ENCODE measurements at places on chromosomes 1 and 21.

- no peak for DNase-seq
Observed at GRCh38 chr1:160682983-160683865, 28.4 kb downstream of the CD48 start.

DNA sequence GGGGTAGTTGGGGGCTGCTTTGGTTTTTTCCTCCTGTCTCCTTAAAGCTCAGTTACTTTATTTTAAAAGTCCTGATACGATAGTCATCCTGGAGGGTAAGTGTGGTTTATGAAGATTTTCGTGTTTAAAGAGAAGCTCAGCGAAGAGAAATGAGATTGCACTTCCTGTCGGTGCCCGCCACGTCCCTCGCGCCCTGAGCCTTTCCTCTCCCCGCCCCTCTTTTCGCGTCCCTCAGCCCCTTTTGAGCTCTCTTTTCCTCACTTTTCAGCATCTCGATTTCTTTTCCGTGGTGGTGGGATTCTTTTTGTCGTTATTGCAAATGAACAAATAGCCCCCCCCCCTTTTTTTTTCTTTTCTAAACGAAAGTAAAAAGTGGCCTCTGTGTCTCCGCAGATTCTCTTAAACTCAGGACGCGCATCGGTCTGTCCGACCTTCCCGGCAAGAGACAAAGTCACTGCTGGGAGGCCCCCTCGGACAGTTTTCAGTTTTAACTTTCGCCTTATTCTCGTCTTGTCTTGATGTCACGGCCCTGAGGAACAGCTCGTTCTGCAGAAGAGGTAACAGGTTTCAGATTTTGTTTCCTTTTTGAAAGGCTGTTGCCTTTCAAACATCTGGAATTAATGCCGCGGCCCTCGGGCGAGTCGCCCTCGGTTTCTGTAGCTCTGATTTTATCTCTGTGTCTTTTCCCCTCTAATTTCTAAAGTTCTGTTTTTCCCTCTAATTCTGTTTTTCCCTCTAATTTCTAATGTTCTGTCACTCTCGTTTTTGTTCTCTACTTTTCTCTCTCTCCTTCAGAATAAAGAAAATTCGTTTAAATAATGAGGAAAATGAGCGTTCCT is 1.0 kb upstream of the DMRTA2 start:
- DNase-seq, result no peak

GRCh38 chr1:235342039-235342438 is 13.7 kb downstream of the GGPS1 start:
- no peak for DNase-seq

DNA sequence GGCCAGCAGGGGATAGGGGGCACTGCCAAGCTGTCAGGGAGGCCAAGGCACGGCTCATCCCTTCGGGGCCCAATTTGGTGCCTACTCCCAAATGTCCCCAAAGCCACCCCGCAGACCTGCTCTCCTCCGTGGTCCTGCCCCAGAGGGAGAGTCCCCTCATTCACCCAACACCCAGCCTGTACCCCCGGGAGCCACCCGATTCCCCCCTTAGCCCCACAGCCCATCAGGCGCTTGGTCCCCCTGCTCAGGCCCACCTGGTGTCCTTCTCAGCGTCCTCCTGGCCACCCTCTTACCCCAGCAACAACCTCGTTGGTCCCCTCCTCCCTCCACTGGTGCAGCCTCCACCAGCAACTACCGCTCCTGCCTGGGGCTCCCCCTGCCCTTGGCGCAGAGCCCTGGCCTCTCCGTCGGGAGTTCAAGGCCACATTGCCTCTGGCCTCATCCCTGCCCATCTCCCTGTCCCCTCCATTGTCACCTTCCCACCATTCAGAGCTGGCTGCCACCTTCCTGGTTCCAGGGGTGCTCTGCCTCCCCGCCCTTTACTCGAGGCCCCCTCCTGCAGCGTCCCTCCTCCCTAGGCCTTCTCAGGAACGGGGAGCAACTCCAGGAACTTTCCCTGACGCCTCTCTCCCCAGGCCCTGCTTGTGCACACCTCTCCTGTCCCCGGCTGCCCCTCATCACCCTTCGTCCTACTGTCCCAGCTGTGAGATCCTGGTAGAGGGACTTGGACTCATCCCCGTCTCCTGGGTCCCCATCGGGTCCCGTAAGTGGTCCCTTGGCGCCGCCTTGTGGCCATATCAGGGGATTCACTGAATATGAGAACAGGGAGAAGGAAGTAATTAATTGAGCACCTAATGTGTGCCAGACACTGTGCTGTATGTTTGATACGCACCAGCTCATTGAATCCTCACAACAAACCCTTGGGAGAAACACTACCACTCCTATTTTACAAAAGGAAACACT is 73.9 kb downstream of the RAP1GAP start:
- peak; percentile 11 for DNase-seq

DNA sequence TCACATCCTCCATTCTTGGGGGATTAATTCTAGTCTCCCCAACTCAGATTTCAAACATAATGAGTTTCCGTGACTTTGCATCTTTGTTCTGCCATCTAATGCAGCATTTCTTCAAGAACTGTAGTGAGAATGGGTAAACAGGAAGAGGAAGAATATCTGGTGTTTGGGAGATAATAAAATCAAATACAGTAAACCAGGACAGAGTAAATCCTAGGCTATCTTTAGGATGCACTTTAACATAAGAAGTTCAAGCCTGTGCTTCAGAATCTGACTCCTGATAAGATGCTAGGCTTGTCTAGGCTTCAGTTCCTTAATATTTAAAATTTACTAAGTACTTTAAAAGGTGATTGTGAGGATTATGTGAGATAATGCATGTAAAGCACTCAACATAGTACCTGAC is 27.9 kb downstream of the PATJ start:
- DNase-seq, result no peak

DNA sequence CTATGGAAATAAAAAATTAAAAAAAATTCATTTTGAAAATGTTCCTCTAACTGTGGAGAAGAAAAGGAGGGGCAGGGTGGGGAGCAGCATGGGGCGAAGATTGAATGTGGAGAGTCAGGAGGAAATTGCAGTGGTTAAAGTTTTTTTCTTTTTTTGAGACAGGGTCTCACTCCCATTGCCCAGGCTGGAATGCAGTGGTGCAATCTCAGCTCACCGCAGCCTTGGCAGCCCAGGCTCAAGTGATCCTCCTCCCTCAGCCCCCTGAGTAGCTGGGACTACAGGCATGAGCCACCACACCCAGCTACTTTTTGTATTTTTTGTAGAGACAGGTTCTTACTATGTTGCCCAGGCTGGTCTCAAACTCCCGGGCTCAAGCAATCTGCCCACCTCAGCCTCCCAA is 67.6 kb downstream of the ADSS2 start:
- DNase-seq, result no peak

DNA sequence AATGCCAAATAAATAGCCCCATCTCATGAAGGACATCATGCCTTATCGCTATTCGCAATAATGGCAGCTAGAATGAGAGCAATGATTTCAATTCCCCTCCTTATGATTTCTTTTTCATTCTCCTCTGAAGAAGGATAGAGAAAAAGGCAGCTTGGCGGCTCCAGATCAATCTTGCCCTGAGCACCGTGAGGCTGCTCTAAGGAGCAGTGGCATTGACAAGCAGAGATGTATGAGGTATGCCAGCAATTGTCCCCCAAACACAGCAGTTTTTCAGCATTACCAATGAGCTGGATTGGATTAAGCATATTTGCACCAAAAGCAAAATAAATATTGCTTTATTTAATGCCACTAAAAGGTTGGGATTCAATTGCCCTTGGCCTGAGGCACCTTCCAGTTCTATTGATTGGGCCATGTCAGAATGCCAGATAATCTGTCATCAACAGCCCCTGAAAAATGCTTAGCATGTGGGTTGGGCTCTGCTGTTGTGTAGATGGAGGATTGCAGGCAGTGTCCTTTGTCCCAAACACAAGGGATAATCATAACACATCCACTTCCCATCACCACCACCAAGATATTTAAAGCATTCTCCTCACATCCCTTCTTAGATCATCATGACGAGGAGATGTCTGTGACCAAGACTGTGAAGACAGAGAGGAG is 135.7 kb downstream of the BEND5 start:
- DNase-seq, result no peak

DNA sequence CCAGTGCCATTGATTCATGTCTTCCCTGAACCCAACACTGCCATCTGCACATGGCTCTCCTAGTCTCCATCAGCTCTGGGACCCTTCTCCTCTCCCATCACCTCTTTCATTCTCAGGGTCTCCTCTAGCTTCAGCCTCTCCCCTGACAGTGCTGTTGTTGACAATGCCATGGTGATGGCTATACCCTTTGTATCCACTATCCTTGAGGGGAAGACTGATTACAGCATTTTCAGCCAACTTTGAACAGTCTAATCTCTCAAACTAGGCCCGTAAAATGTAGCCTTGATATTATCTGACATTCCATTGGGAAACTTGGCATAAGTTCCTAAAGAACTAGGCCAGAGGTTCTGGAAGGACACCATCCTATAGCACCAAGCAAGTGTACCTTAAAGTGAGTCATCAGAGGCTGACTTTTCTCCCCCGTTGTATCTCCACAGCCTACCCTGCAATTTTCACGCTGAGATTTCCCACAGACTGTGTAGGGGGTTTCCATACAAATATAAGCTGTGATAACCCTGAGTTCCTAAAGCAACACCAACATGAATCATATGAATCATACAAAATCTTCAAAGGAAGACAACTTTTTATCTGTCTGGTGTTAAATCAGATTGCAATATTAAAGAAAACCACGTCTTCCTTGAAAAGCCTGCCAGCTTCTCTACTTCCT is 5.8 kb downstream of the HAO2 start:
- no peak for DNase-seq

DNA sequence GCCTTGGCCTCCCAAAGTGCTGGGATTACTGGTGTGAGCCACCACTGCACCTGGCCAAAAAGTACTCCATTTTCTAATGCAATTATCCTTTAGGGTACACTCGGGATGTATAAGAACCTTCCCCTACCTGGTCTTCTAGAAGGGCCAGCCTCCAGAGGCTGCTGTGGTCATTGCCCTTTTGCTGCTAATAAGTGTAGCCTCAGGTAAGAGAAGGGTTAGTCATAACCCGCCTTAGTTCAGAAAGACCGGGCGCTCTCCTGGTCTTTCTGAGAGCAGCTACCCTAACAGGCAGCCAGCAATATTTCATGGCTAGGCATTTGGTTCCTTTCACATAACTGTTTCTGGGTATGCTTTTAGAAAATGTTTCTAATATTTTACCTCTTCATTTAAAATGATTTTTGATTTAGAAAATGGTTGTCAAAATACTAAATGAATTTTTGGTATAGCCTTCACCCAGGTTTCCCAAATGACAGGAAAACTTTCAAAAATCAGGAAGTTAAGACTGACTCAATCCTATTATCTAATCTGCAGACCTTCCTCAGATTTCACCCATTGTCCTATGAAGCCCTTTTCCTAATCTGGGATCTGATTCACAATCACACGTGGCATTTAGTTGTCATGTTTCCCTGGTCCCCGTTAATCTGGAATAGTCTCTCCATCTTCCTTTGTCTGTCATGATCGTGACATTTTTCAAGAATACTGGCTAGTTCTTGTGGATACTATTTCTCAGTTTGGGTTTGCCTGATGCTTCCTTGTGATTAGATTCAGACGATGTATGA is 479.0 kb downstream of the SIPA1L2 start:
- DNase-seq, result no peak

DNA sequence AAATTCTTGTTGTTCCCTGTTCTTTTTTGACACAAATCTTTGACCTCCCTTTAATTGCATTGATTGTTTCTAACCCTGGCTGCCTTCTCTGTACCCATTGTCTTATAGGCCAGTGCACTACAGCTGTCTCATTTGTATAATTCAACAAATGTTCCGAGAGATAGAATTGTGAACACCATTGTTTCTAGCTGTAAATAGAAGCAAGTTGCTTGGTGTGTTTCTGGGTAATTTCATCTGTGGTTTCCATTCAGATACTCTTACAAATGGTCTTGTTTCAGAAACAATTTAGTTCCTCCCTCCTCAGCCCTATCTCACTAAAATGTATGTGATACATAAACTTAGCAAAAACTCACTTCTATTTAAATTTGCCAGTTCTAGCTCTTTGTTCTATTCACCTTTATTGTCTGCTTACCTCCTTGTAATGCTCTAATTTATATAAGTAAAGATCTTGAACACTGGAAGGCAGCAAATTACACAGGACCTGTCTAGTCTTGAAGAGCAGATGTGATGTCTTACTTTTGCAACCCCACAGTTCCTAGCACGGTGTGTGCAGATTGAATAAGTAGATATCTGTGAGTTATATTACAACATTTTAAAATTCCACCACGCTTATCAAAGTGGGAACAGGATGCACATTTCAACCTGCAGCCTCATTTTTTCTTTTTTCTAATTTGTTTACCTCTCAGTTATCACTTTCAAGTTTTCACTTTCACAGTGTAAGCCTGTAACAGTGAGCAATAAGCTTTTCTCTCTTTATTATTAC is 515.6 kb upstream of the ZP4 start:
- DNase-seq, result no peak

GRCh38 chr1:235532360-235532759 is 28.1 kb upstream of the B3GALNT2 start:
- no peak for DNase-seq

All from effector memory CD8-positive, alpha-beta T cell (primary cell).